HL-60 (cell line): ENCODE measurements at places on chromosomes 3 and 15.

- DNase-seq = no peak
These were observed 60.1 kb downstream of the MGLL start for GRCh38 chr3:127762077-127762786.

DNA sequence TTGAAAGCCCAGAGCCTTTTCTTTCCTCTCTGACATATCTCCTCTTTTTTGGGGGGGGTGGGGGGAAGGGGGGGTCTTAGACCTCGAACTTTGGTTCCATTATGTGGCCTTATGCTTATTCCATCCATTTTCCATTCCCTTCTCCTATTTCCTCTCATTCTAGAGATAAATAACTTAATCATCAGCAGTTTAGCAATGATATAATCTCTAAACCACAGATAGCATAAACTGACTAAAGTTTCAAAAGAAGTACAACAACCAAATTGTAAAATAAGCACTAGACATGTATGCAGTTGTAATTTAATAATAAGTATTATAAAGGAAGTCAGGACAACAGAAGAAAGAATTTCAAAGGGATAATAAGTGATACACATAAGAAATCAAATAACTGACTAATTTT is 64.5 kb downstream of the AQR start:
- DNase-seq = no peak

DNA sequence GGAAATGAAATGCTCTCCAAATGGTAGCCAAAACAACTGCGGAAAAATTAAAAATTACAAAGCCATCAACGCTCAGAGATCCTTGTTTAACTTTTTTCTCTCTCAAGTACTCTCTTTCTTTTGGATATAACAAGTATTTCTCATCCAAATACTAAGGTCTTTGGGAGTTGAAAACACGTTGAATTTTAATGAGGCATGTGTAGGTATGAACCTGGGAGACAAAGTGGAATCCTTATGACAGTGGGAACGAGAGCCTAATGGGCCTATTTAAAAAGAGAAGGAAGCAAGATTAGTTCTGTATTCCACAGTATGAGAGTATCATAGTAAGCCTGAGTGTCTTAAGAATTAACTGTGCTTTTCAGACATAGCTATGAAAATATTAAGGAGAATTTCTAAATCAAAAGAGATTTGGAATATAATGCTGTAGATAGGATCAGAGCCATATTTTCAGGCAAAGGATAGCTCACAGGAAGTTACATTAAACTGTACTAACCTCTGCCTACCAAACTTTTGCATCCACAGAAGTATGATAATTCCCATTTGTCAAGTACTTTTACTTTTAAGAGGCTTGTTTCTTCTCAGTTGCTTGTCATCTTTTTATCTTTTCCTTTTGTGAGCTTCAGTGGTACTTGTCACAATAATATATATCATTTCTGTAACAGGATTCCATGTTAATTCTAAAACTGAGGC is 759 bp downstream of the CD96 start:
- no peak for DNase-seq

- DNase-seq = no peak
These were observed 2.9 kb upstream of the GMNC start for GRCh38 chr3:190865419-190865818.

DNA sequence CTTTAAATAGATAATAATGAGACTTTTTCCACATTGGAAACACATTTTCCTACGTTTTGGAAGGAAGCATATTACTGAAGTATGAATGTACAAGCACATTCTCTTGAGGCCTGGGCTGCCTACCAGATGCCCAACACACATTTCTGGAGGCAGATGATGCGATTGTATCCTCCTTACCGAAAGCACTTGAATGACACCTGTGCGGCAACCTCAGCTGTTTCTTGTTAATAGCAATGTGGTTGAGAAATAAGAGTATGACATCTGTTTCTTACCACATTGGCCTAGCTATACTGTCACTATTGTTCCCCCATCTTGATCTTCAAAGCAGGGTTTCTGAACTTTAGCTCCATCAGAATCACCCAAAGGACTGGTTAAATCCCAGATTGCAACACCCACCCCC is 84.8 kb downstream of the ARPP21 start:
- DNase-seq = no peak

GRCh38 chr3:69872783-69873378 is 126.7 kb upstream of the SAMMSON start:
- DNase-seq = no peak

DNA sequence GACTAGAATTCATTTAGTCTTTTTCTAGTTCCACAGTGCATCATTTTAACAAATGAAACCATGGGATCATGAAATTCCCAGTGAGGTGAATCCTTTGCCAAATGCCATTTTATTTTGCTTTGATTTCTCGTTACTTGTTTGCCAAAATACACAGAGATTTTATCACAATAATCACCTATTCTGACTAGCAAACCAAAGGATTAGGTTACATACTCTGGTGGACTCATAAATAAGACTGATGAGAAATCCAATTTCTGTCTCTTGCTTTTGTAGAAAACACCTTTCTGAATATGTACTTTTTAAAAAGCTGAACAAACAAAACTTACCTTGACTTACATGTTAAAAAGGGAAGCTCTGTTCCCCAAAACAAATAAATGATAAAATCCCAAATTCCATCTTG is 12.2 kb downstream of the ERC2 start:
- DNase-seq = no peak

GRCh38 chr15:31342781-31343626 is 16.4 kb downstream of the KLF13 start:
- DNase-seq = no peak

DNA sequence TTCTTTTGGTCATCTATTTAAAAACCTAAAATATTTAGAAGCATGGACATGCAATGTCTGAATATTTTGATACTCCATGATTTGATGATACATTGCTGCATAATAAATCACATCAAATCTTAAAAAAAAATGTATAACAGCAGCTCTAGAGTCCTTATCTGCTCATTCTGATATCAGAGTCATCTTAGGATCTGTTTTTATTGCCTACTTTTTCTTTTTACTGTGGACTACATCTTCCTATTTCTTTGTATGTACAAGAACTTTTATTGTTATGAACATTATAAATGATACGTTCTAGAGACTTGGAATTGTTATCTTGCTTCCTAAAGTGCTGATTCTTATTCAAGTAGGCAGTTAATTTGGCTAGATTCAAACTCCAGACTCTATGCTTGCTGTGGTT is 72.7 kb downstream of the IQCH start:
- no peak for DNase-seq

DNA sequence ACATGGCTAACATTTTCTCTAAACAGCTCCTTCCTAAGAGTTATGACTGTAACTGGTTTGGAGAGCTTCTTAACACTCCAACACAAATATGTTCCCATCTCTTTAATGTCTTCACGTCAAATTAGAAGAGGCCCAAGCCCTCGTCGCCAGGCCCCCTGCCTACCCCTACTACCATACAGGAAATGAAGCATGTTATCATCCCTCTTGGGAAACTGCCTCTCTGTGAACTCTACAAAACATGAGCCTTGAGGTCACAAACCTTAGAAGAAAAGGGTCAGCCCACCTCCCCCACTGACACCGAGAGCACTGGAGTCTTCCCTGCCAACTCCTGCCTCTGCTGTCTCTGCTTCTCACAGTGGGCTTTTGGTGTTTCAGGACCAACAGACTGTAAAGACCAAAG is 243.1 kb upstream of the STT3B start:
- no peak for DNase-seq

DNA sequence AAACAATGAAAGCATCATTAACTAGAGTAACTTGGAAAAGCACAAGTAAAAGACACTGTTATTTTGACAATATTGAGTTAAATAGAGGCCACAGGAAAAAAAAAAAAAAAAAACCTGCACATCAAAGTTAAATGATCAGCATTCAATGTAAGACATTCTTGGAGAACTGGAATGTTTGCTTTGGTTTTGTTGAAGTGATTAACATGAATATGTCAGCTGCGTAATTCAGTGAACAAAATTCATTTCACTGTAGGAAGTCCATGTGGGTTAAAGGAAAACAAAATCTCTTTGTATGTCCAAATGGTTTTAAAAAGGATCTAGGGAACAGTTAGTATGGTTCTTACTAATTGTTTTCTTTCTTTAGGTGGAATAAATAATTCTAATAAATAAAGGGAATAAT is 252.8 kb upstream of the CNTN6 start:
- DNase-seq = no peak

- no peak for DNase-seq
These were observed 9.3 kb downstream of the ZPLD1 start for GRCh38 chr3:102444101-102444500.

- no peak for DNase-seq
These were observed 22.1 kb downstream of the TYRO3 start for GRCh38 chr15:41581110-41581509.

- no peak for DNase-seq
These were observed 49.0 kb upstream of the ADGRG7 start for GRCh38 chr3:100560426-100560825.

DNA sequence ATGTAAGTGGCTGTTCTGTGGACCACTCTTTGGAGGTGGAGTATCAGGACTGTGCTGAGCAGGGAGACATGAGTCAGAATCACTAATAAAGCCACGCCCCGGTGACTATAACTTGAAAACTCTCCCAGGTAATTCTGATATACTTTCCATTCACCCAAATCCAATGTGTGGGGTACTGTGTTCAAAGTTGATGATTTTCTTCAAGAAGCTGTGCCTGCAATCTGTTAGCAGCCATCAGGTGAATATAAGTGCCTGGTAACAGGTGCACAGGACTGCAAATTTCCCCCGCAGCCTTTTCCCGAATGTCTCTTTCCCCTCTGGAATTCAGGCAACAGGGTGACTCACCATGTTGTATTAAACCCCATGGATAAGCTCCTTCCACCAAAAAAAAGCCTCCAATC is 17.0 kb downstream of the MAGI1 start:
- DNase-seq = no peak

GRCh38 chr3:66702126-66702525 is 201.3 kb upstream of the LRIG1 start:
- no peak for DNase-seq

- DNase-seq = no peak
These were observed 124.1 kb upstream of the TMCO5A start for GRCh38 chr15:37810381-37810780.

DNA sequence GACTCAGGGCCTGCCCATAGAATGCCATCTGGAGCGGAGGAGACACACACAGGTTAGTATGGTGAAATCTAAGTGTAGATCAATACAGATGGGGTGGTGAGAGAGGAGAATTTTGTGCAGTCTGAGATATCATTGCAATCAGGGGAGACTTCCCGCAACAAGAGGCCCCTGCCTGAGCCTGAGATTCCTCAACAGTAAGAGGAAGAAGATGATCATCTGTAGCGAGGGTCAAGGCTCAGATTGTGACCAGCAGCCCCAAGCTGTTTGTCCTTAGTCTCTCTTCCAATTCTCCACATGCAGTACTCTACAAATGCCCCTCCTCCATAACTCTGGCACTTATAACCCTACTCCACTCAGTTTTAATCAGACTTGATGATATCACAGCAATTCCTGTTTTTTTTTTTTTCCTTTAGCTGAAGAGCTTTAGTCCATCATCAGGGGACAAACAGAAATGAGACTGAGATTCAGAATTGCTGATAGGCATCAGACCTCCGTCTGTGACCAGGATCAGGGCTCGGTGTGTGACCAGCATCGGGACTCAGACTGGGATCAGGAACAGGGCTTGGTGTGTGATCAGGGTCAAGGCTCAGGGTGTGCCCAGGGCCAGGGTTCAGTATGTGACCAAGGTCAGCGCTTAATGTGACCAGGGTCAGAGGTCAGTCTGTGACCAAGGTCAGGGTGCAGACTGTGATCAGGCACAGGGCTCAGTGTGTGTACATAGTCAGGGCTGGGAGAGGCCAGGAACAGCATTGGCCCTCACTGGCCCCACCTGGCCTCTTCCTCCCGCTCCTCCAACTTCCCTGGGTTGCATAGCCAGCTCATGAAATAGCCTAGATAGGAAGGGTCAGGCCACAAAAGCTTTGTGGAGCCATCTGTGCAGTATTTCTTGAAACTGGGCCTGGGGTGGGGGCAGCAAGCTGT is 14.1 kb downstream of the LOXL1 start:
- no peak for DNase-seq

DNA sequence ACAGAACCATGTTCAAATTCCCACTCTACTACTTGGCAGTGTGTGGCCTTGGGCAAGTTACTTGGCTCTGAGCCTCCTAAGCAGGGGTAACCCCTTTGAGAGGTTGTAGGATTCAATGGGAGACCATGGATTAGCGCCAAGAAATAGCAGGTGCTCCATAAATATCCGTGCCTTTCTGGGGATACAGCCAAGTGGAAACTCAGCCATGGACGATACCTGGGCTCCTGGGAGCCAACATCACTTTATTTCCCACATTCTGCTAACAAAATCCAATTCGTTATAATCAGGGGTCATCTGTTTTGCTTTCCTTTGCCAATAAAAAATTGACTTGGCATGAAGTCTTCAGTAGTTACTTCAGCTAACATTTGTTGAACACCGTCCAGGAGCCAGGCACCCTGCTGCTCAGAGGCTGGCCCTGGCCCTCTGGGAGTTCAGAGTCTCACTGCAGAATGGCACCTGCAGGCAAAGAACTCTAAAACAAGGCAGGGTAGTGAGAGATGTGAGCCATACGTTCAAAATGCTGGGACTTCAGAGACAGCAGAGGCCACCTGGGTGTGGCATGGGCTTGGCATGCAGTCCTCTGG is 42.3 kb downstream of the ZDHHC19 start:
- DNase-seq = no peak

GRCh38 chr3:177771780-177772179 is 574.5 kb upstream of the TBL1XR1 start:
- no peak for DNase-seq

- DNase-seq = peak; percentile 35
These were observed 25.1 kb downstream of the MCTP2 start for GRCh38 chr15:94256511-94256910.
